SW 1271 (cell line): ENCODE measurements at places on chromosomes 7 and 10.
A peak's percentile ranks its signal among the peaks of the same experiment; 100 is the strongest.

GRCh38 chr10:61973906-61974305, 72.4 kb downstream of the ARID5B start:
- no peak for DNase-seq

DNA sequence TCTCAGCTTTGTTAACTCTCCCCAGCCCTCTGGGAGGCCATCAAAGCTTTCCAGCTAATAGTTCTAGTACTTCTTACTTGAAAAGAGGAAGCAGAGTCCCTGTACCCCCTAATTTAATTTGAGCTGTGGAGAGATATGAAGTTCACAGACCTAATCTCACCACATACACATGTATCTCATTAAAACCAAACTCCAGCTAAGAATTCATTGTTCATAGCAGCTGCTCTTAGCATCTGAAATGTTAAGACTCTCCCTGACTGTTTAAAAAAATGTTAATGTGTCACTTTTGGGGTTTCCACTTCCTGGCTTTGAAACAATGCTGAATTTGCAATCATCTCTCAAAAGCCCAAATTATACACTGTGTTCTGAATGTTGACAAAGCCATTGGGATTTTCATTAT, 16.2 kb upstream of the MRC1 start:
- no peak for DNase-seq

DNA sequence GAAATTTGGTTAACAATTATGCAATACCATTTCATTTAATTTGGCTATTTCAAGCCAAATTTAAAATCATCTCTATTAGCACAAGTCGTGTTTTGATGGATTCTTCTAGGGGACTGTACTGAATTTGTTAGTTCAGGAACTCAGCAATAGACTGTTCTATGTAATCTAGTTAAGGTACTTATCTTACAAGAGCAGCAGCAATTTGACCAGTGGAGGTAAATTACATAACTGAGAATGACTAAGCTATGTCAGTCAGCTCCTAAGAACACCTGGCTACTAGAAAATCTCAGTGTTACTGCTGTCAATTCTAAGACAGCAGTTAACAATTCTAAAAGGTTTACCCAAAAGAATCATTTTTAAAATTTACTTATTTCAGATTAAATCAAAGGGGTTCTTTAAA, 513.9 kb upstream of the ZWINT start:
- DNase-seq: no peak

GRCh38 chr7:66239467-66239856, 34.3 kb downstream of the TPST1 start:
- DNase-seq: no peak

DNA sequence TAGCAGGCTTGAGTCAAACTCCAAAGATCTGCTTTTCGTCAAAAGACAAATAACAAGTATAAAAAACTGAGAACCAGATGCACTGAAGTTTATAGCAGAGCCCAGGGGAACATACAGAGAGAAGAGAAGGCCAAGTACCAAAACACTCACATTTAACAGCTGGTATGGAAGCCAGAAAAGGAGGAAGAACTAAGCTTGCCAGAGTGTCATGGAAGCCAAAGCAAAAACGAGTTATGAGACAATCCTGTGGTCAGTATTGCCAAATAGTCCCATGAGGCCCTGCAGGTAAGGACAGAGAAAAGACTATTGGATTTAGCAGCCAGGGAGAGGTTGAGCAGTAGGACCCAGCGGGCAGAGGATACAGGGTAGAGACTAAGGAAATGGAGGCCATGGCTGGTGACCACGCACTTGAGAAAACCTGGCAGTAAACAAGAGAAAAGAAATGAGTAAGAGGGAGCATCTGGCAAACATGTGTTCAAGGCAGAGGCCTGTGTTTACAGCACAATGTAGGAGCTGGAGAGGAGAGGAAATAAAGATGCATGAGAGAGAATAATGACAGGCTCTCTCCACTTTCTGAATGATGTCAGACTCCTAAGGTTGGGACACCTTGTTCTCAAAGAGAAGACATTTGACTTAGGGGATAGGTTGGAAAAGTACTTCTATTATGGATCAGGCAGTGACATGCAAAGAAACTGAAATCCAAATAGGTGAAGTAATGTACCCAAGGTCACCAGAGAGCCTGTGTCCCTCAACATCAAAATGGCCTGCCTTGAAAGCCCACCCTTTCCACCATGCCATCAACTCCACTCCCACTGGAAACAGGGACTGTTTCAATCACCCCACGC, 9.1 kb downstream of the CREB3L2 start:
- DNase-seq: peak; percentile 29

DNA sequence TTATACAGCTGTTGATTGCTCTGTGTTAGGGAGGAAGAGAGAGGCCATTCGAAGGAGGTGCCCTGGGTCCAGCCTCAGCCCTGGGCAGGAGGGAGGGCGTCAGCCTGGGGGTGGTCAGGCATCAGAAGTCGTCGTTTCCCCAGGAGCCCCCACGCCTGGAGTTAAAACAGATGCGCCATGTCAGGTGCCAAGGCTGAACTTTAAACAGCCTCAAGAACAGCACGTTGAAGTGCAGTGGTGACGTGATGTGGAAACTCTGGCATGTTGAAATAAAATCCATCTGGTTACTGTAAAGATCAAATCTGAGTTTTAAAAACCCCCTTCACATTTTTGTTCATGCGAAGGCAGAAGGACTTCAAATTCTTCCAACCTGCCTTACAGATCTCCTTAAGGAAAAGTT, 128.4 kb upstream of the PPP2R2D start:
- no peak for DNase-seq

DNA sequence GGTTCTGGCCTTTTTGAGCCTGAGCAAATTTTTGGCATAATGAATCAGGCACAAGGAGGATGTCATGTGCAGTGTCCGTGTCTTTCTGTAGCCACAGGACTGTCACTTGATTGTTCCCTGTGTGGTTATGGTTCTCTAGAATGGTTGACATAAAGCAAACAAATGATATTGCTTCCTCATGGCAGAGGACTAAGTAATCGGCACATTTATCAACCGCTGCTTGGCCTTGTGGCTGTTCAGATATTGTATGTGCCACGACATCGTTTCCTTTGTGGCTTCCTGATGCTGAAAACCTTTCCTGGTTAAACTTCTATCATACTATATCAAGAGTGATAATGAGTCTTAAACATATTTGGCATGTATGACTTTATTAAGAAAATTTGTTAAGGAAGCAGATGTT, 598.8 kb downstream of the SUGCT start:
- DNase-seq: no peak

DNA sequence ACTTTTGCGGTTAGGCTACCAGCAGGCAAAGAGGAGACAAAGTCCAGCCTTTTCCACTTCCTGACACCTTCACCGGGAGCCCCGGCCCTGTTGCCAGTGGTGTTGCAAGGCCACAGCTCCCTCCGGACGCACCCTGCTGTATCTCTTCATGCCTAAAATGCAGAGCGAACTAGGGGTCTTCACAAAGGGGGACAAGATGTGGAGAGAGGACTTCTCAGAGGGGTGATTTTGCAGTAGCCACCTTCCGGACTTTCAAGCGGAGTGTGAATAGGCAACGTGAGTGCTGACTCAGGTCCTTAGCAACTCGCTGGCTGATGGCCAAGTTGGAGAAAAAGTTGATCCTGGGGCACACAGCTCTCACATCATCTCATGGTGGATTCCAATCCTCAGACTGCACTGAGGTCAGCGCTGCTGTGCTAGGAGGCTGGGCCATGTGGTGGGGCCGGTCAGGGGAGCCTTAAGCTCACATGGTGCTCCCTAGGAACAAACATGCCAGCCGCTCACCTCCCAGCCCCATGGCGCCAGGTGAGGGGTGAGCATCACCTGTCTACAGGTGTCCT, 166.3 kb downstream of the LCOR start:
- no peak for DNase-seq

DNA sequence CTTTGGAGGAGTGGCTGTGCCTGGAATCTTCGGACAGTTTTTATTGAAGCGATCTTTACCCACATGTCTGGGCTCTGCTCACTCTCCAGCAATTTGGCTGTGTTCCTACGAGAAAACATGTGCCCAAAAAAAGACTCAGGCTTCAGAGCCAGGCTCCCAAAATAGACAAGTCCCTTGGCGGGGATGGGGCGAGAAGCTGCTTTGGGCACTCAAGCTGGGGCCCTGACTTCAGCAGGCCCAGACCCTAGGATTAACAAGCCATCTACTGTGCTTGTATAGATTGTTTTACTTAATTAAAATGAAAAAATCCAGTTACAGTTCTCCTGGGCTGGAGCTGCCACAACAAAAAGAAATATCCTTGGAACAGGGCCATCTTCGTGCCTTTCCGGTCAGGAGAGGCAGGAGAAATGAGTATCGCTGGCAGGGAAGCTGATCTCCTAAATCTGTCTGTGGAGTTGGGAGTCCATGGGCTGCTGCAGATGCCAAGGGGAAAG, 51.4 kb upstream of the PDCD4 start:
- no peak for DNase-seq

GRCh38 chr10:99470327-99470726, 39.9 kb upstream of the GOT1 start:
- DNase-seq: no peak

- no peak for DNase-seq
These were observed 247.8 kb upstream of the AOAH start for GRCh38 chr7:36972140-36972518.

DNA sequence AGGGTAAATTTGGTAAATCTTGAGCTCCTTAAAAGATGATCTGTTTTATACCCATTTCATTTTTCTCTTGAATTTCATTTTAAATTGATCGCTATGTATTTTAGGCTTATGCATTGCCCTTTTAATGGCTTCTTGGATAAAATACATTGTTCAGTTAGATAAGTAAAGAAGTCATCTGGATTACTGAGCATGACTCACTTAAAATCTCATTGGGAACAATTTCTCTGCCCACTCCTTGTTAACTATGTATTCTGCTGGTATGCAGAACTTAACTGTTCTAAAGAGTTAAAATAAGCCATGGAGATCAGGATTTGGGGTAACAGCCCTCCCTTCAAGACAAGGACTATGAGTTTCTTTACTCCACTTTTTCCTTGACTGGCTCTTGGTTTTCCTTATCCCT, 134.2 kb downstream of the SND1 start:
- DNase-seq: no peak

DNA sequence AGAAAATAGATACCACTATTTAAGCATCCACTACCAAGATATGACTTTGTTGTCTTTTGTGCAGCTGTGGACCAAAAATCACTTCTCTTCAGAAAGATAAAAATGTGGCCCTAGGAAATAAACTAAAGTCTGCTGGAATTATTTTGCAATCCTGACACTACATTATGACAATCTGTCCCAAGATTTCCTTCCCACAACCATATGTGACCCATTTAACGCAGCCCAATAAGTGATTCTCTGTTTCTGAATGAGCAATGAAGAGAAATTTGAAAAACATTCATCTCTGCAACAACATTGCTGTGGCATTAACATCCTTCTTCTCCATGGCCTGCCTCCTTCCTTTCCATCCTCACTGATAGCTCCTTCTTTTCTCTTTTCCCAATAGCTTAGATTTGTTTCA, 212.0 kb downstream of the TSPAN12 start:
- no peak for DNase-seq

DNA sequence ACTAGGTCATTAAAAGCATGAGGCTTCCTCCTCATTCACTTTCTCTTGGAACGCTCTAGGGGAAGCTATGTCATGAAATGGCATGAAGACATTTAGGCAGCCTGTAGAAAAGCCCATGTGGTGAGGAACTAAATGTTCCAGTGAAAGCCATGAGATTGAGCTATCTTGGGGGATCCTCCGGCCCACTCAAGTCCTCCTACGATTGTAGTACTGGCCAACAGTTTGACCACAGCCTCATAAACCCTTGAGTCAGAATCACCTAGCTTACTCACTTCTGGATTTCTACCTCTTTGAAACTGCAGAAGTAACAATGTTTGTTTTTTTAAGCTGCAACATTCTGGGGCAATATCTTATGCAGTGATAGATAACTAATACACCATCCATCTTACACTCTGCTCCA, 605.1 kb downstream of the SORCS1 start:
- no peak for DNase-seq

DNA sequence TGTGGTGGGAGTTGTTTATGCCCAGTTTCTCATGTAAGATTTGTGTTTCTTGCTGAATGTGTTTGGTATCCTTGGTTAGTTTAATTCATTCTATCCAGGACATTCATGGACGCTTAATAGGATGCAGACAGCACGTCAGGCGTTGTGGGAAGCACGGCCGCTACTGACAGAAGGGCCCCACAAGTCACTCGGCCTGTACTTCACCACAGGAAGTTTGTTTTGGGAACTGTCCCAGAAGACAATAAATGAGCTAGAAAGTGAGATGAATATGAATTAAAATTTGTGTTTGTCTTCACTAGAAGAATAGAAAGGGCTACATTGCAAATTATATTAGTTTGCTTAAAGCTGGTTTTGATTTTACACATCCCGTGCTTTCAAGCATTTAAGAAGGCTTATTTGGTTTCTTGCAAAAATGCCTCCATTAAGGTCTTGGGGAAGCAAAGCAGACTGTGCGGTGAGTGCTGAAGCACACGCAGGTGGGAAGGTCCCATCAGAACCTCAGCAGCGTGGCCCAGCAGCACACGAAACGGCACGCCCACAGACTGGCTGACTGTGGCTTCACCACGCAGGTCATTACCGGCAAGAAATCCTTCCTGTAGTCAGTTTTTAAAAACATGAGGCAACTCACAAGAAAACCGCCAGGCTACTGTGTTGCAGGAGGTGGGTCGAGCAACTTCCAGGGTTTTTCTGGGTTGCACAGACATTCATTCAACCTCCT, 74.1 kb downstream of the VIPR2 start:
- DNase-seq: no peak
